Umbilical cord (tissue), 2 donors: ENCODE measurements at places on chromosomes 3 and 15. TPM values are rescaled to one million over a fixed set of nuclear protein-coding genes. Genes with fewer than 3 reads are reported as not detected.

DNA sequence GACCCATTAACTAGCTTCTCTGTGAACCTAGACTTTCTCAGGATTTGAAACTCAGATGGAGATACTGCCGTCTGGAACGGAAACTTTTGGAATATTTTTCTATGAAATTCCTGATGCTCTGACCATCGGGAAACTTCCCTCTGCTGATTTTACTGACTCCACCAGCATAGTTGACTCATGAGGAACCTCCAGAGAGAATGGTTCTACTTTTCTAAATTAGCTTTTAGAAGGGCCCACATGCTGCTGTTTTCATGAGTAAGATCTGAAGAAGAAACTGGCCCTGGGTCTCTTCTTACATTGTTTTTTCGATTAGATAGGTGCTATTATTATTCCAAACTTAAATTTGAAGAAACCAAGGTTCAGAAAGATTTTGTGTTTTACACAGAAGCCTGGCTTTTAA lies 326.3 kb upstream of the NR2E3 start:
- DNase-seq: no peak

GRCh38 chr3:125594581-125595011 lies 701 bp downstream of the OSBPL11 start:
- no peak for DNase-seq

DNA sequence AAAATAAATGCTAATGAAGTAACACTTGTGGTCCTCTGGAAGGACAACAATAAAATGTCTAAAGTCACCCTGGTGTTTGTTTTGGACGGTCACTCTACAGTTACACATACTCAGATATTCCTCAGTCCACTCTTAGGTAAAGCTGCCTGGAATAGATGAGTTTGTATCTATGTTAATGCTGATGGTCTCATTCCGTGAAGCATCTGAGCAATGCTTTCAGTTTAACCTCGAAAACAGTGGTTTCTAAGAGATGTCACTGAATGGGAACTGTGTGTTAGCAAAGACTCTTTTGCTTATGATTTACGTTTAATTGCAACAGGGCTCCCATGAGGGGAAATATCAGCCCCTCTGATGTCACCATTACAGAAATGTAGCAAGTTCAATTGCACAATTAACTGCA lies 49.1 kb downstream of the FBN1 start:
- DNase-seq: no peak

GRCh38 chr15:59160880-59161593 lies 45.6 kb upstream of the LDHAL6B start:
- DNase-seq: no peak

Gene LEKR1
- 8.4 TPM for total RNA-seq

GRCh38 chr3:135766115-135766514 lies 199.4 kb upstream of the PPP2R3A start:
- no peak for DNase-seq

Gene CCDC50
- total RNA-seq: 81.6 TPM

Gene GOLGA8K
- 1.2 TPM for total RNA-seq

Gene NCK1
- total RNA-seq: 89.6 TPM

DNA sequence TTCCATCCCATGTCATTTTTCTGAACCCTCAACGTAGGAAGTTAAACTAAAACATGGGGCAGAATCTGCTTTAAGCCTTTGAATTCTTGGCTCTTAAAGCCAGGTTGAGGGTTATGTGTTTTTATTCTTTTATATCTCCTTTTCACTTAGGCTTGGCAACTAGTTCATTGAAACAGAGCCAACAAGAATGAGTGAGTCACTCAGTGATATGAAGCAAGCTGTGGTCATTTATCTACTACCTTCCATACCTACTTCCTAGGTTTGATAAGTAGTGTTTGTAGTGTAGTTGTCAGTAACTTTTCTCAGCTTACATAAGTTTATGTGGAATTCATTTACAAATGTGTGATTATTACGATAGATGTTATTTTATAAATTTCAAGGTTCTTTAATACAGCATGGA lies 67.4 kb downstream of the SNRPN start:
- DNase-seq: no peak

DNA sequence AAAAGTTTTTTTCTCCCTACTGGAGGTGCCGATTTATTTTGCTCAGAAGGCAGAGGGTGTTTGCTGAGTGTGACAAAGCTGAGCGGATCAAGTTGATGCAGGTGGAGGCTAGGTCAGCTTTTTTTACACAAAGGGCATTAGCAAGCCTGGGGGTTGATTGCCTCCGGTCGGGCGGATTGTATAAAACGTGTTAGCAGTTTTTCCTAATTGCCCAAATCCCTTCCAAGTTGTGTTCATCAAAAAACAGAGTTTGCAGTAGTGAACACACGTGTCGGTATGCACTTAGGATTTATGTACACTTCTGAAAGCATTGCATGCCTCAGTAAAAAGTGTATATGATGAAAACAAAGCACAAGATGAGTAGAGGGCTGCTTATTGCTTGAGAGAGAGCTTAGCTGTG lies 2.6 kb downstream of the GPR160 start:
- DNase-seq: no peak
